ENCODE measurements at places on chromosomes 4 and X.

- no peak for DNase-seq
Measured at GRCh38 chr4:137638934-137639333, 106.6 kb upstream of the PCDH18 start.

DNA sequence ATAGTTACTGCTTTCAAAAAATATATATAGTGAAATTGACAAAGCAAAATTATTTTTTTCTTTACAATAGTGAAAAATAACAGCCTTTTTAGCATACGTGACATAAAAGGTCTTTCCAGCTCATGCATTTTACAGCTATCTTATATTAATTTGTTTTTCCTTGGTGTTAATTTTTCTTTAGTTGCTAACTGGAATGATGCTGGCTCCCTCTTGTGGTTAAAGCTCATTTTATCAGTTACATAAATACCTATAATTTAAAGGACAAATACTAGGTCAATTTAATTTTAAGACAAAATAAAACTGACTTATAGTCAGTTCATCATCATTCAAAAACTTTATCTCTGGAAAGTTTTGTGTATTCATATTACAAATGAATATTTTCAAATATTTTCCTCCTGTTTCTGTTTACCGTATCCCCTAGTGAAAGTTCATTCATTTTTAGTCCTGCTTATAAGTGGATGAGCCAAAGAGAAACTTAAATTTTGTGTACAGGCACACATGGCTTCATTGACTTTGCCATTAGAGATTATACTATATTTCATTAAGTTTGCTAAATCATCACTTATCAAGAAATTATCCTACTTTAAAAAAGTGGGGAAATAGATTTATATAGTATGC, 9.9 kb upstream of the ANAPC4 start:
- DNase-seq, result peak; percentile 41

- DNase-seq, result no peak
Measured at GRCh38 chr4:2402941-2403340, 15.5 kb downstream of the ZFYVE28 start.

GRCh38 chr4:73741031-73741749, 821 bp downstream of the CXCL8 start:
- no peak for DNase-seq

DNA sequence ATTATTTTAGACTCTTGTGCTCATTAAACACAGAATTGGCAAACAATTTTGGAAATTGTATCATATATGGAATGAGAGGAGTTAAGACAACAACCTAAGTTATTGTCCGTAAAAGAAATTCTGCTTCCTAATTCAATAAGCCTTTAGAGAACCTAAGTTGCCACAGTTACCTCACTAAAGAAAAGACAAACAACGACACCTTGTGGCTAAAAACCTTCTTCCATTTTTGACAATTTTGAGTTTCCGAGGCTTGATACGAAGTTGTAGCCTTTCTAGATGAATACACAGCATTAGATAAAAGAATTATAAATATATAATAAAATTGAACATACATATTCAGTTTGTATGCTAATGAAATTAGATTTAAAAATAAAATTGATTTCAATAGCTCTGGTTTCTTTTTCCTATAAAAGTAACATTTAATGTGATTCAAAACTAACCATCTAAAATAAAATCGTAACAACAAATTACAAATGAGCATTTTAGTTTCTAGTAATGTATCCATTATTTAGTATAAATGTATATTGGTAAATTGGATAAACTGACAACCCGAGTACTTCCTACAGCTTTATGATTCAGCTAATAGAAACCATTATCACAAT, 275.1 kb downstream of the GPM6A start:
- DNase-seq, result peak; percentile 78

DNA sequence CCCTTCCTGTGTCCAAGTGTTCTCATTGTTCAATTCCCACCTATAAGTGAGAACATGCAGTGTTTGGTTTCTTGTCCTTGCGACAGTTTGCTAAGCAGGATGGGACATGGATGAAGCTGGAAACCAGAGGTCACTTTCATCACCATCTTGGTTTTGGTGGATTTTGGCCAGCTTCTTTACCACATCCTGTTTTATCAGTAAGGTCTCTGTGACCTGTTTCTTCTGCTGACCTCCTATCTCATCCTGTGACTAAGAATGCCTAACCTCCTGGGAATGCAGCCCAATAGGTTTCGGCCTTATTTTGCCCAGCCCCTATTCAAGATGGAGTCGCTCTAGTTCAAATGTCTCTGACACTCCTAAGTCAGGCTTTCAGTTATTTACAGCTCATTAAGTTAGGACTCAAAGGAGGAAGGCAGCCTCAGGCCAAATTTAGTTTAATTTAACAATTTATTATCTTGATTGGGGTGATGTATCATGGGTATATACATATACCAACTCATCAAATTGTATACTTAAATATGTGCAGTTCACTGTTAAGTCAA, 169.9 kb upstream of the NDP start:
- DNase-seq, result no peak

DNA sequence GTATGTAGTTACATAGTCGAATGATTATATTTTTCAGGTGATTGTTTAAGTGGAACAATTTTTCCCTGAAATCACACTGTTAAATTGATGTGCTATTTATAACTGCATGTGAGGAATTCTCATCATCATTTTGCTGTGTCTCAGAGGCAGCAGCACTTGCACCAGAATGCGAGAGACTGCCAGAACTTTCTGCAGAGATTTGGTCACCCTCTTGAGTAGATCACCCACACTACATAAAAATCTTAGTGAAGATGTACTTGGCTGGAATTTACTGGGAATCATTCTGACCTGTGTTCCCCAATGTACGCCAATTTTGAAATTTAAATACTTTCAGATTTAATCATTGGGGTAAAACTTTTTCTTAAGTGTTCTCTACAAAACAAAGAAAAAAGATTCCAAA, 5.4 kb downstream of the UGT2B4 start:
- no peak for DNase-seq

DNA sequence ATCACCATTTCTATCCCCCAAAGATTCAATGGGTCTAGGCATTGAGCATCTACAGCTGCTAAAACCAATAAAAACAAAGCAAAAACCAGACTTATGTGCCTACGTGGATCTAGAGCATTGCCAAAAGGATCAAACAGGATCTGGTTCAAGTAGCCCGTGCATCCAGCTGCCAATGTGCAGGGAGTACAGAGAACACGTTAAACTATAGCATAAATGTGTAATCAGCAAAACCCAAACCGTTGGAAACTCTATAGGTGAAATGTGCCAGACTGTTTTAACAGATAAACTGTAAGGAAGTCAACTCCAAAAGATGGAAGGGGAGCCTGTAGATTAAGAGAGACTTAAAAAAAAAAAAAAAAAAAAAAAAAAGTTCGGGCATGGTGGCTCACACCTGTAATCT, 58.5 kb downstream of the APOO start:
- no peak for DNase-seq

DNA sequence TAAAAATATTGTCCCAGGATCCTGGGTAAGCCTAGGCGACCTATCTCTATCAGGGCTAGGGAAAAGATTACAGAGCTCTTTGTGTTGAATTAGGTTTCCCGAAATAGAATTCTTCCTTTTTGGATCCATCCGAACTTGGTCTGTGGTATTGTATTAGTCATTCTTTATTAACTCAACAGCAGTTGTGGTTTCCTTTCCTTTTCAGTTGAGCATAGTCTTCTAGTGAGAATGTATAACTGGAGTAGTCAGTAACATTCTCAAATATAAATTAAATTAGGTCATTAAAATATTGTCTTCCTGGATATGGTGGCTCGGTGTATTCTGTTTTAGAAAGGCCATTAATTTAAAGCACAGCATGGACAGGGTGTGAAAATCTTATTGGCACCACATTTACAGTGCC, 520.4 kb downstream of the NLGN4X start:
- DNase-seq, result no peak

- DNase-seq, result no peak
Measured at GRCh38 chr4:39126256-39127095, 55.9 kb upstream of the WDR19 start.

- peak; percentile 18 for DNase-seq
Measured at GRCh38 chr4:35124106-35124505, 1120.2 kb downstream of the ARAP2 start.

DNA sequence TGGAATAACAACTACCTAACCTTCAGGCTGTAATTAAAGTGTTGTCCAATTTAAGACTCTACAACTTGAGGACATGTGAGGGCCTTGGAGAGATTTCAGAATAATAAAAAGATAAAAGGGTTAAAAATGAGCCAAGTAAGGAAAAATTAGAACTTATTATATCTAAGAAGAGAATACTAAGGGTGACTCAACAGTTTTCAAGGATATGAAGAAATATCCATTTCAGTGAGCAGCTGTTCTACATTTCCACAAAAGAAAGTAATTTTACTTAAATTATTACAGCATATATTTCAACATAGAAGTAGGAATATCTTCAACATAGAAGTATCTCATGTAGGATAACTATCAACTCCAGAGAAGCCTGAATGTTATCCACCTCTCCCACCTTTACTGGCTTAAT, 11.3 kb downstream of the SNX12 start:
- no peak for DNase-seq

DNA sequence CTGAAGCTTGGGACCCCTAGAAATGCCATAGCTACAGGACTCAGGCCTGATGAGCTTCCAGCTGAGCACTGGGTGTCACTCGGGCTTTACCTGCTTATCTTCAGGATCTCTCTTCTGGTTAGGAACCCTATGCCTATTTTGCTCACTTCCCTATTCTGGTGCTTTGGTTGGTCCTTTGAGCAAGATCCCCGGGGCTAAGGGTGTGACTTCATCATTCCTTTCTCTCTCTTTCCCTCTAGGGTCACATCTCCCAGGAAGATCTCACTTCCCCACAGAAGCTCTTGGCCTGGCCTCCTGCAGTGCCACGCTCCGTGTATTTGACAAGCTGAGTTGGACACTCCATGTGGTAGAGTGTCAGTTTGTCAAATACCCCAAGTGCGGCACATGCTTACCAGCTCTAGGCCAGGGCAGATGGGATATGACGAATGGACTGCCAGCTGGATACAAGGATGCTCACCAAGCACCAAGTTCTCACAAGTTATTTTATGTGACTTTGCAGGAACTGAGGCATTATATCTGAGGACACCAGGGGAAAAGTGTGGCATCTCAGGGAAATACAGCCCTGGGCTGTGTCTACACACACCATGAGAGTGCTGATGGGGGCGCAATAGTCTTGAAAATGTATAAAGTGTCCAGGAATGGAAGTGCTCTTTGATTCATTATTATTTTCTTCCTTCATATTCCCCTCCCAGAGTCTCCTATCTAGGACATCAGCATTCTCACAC, 21.1 kb downstream of the VSIG4 start:
- DNase-seq, result no peak

DNA sequence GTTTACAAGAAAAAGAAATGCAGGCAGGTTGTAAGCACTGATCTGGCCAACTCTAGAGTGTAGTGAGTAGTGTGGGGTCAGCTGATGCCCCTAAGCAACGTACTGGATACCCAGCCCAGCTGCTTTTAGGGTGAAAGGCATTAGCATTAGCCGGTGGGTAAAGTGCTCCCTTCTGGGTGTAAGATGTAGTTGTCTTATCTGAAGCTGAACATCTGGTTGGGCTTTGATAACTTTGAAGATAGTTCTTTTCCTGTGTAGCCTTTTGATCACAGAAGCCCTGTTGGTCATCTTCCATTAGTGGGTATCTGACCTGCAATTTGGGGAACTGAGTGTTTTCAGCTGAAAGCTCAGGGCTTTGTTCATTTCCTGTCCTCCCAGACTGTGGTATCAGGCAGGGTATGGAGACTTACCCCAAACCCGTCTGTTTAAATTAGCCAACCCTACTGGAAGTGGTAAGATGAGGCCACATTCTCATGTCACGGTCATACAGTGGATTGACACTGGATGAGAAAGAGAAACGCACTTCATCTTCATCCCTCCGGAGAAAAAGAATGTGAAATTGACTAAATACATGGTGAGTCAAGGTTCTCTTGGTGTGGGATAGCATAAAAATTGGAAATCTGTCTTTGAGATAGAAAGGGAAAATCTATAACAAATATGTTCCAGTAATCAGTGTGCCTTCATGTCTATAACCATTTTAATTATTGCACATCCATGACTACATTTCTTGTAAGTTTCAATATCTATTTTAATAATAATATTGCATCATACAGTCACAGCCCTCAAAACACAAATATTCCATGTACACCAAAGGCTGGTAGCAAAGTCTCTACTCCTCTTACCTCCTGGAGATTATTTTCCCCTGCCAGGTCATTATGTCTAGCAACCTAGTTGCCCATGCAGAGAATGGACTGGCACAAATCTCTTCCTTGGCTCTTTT, 8.7 kb downstream of the RHOH start:
- no peak for DNase-seq

DNA sequence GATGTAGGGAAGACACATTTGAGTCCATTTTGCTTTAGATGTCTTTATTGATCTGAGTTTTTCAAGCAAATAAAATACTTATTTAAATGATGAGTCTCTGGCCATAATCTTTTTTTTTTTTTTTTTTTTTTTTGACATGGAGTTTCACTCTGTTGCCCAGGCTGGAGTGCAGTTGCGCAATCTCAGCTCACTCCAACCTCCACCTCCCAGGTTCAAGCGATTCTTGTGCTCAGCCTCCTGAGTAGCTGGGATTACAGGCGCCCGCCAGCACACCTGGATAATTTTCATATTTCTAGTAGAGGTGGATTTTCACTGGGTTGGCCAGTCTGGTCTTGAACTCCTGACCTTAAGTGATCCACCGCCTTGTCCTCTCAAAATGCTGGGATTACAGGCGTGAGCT, 194.5 kb upstream of the MAD2L1 start:
- DNase-seq, result no peak

DNA sequence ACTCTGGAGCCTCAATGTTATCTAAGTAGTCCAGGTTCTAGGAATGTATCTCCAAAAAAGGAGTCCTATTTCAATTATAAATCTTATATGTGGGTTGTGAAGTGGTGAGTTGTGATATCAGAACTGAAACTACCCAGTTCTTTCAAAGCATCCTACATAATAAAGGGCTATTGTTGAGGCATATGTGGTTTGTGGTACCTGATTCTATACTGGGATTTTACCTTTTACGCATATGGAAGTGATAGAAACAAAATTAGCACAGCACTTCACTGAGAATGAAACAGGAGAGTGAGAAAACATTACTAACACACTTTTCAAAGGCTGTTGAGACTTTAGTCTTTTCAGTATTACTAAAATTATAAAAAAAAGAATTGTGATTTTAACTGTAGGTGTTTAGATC, 417.7 kb upstream of the GALNT7 start:
- no peak for DNase-seq

- DNase-seq, result no peak
Measured at GRCh38 chr4:7330811-7331681, 103.7 kb downstream of the PSAPL1 start.

GRCh38 chrX:1528186-1528883, 8.7 kb downstream of the P2RY8 start:
- DNase-seq, result no peak

DNA sequence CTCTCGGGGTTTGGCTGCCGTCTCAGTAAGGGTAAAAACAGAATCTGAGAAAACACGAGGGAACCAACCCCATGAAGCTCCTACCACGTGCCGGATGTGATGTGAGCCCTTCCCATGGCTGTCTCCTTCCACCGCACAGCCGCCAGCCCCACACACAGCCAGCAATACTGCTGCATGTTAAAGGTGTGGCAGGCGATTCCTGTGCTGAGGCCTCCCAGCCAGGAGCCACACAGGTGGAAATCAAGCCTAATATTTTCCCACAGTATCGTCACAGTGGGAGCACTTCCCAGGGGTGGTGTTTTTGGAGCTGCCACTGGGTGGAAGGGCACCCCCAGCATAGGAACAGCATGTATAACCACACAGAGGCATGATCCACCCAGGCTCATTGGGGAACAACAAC, 77.5 kb downstream of the SLC2A9 start:
- DNase-seq, result no peak

- DNase-seq, result no peak
Measured at GRCh38 chrX:13151828-13152517, 107.6 kb upstream of the FAM9C start.

GRCh38 chrX:51860679-51861078, 32.7 kb upstream of the MAGED1 start:
- DNase-seq, result peak; percentile 11
